ENCODE measurements at places on chromosomes 5 and 9.

DNA sequence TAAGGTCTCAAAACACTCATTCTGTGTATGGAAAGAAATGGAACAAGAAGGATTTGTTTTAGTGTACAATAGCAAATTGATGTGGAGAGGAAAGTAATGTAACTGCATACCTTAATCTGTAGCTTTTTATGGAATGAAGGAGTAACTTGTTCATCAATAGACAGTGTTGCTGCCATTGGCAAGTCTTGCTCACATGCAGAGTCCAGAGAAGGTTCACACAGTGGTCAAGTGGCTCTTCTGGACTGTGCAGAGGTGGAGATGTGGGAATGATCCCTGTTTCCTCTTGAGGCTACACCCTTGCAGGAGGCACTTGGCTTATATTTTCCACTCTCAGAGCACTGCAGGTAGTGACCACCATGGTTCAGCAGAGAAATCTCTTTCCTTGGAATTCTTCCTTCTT lies 132.9 kb upstream of the ANKH start:
- no peak for DNase-seq

DNA sequence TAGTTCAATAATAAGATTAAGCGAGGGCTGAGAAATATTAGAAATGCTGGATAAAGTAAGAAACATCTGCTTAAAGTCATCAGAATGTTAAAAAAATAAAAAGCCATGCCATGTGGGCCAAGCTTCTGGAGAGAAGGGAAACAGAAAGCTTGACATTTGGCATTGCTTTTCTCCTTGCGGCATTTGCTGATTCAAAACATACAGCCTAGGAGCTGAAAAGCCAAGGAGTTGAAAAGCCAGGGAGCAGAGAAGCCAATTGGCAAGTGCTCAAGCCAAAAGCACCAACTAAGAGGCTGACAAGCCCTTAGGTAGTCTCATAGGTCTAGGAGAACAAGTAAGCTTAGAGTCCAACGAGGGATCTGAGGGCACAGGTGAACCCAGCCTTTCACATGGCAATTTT lies 754.3 kb downstream of the TLE4 start:
- no peak for DNase-seq

- DNase-seq: no peak
These were observed 1.5 kb downstream of the SPINK9 start for GRCh38 chr5:148336704-148337435.

GRCh38 chr5:181204113-181204825 lies 727 bp downstream of the TRIM7 start:
- no peak for DNase-seq

GRCh38 chr5:112763165-112763564 lies 25.5 kb downstream of the APC start:
- DNase-seq: no peak

DNA sequence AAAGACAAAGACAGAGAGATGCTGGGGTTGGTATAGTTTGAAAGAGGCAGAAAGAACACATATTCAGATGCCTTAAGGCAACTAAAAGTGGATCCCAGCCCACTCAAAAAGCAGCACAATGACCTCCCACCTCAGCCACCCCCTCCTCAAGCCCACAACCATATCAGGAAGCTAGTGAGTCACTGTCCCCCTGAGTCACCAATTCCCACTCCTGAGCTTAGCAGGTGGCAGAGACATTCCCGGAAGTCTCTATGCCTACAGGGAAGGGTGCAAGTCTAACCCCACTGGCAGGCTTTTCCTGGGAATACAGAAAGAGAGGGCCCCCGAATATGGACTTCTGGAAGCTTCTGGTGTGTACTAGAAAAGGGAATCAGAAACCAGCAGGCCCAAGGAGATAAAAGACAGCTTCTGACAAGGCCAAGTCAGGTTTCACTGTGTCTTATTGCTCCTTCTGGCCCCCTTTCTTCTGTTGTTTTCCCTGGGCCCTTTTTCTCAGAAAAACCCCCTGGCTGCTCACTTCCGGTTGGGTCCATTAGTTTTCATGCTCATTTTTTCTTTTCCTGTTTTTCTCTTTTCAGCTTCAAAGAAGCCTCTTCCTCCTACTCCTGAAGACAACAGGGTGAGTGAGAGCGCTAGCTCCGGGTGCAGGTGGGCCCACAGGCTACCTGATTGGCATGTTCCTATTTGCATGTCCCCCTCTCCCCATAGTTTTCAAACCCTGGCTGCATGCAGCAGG lies 36.8 kb downstream of the ITK start:
- peak; percentile 23 for DNase-seq

DNA sequence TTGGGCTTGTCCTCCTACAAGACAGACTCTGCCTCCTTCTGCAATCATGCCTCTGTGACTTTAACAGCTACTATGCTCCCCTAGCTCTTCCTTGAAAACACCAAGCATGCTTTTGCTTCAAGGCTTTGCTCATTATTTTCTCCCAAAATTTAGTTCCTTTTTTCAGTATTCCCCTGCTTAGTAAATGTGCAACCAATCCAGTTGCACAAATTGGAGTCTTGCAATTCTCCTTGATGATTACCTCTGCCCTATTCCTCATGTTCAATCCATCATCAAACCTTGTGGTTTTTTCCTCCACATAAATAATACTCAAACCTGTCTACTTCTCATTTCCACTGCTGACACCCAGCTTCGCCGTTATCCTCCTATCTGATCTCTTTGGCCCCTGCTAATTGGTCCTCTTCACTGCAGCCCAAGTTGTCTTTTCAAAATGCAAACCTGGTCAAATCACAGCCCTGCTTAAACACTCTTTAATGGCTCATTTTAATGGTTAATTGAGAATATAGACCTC lies 296.3 kb downstream of the CWC27 start:
- DNase-seq: no peak

DNA sequence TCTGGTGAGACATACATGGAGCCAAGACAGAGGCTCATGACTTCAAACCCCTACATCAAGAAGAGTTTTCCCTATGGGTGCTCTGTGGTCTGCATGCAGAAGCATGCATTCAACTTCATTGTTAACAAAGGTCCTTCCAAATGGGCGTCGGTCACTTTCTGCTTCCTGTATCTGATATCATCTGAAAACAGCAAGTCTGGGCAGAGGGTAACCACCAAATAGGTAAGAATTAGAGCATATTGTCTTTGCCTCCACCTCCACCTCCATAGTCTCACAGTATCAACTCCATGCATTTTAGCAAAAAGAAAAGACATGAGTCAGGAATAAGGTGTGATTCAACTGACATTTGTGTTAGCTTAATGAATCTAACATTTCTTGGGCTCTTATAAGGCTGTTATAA lies 462.9 kb downstream of the DMRT2 start:
- DNase-seq: no peak

GRCh38 chr9:9881692-9882091 lies 731.1 kb downstream of the PTPRD start:
- no peak for DNase-seq

GRCh38 chr9:124239249-124240073 lies 18.3 kb upstream of the NEK6 start:
- no peak for DNase-seq

DNA sequence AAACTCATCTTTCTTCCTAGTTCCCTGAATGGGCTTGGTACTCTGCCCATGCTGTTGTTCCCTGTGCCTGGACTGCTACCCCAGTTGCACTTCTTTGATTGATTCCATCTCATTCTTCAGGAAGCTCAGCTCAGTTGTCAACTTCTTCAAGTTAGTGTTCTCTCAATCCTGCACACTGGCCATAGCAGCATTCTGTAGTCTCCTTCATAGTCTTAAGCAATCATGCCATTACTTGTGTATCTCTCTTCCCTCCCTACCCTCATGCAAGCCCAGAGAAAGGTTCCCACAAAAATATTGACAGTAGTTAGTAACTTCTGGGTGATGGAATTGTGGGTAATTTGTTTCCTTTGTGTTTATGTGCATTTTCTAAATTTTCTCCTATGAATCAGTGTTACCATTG lies 5.5 kb downstream of the KDM4C start:
- no peak for DNase-seq

GRCh38 chr5:6731465-6732237 lies 18.4 kb downstream of the TENT4A start:
- DNase-seq: no peak

GRCh38 chr5:31523041-31523440 lies 8.9 kb downstream of the DROSHA start:
- no peak for DNase-seq

DNA sequence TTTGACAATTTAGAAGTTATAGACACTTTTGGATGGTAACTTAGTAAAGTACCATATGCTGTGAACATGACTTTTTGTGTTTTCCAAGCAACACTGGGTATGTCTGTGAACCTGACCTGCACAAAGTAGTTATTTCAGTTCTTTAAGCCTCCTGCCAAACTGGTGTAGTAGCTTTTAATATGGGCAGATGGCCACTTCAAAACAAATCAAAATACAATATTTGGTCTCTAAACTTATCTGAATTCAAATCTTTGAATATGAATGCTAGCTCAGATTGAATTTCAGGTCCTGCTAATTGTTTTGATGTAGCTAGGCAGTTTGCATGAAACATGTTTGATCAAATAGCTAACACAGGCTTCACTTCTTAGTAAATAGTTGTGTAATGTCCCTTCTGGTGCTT lies 1176.7 kb upstream of the CDH9 start:
- no peak for DNase-seq

DNA sequence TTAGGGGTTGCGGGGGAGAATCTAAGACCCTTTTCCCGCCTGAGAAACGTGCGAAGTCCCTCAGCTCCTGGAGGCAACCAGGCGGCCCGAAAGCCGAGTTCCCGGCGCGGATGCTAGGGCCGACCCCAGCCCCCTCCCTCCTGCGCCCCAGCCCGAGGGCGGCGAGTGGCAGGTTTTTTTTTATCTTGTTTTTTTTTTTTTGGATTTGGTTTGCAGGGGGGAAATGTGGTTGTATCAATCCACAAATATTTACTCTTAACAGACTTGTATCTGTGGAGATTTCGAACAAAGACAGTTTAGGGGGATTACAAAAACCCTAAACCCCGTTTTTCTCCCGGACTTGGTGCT lies 10.7 kb downstream of the LMX1B start:
- DNase-seq: no peak

GRCh38 chr5:154308443-154309370 lies 118.2 kb downstream of the GALNT10 start:
- DNase-seq: no peak

DNA sequence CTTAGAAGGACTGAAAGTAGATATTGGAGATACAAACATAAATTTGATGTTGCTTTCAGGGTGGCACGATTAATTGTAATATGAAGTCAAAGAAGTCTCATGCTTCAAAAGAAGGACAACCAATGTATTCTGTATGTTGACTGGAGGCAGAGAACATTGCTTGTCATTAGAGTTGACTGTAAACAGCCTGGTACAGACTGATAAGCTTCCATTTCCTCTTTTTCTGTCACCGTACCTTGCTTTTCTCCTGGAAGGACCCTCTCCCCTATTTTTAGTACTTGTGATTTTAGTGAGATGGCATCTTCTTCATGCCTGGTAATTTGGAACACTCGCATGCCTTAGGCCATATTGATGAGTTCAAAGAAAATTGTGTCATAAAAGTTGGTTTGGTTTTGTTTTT lies 809.4 kb downstream of the PRELID2 start:
- no peak for DNase-seq

GRCh38 chr5:142427015-142427364 lies 102.2 kb upstream of the SPRY4 start:
- DNase-seq: no peak

- no peak for DNase-seq
These were observed 26.5 kb upstream of the C5orf47 start for GRCh38 chr5:173962436-173962972.

GRCh38 chr9:27427272-27427643 lies 96.8 kb upstream of the IFNK start:
- no peak for DNase-seq

- no peak for DNase-seq
These were observed 125.3 kb upstream of the IQGAP2 start for GRCh38 chr5:76277736-76278135.

- no peak for DNase-seq
These were observed 94.0 kb downstream of the ZNF462 start for GRCh38 chr9:106956971-106957370.

DNA sequence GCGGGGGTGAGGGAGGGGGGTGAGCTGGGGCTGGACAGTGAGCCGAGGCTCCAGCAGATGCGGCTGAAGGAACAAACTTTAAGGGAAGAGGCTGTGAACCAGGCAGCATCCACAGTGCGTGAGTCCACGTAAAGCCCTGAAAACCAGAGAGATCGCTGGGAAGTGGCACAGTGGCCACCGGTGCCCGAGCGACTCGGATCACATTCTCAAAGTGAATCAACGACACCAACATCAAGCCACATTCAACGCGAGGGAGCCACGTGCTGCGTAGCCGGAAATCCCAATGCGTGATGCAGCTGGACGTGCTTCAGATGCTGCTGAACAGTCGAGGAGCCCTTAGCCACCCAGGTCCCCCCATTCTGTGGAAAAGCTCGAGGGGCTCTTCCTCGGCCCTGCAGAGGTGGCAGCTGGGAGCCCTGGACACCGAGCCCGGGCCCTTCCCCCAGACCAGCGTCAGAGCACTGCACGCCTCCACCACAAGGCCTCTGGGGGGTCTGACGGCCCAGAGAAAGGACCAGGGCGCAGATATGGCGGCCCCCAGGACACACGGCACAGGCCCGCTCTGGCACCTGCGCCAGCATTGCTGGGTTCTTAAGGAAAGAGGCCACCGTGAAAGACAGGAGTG lies 53.7 kb upstream of the EXOC3 start:
- no peak for DNase-seq

- DNase-seq: no peak
These were observed 5.4 kb downstream of the MRPL36 start for GRCh38 chr5:1793966-1794900.

DNA sequence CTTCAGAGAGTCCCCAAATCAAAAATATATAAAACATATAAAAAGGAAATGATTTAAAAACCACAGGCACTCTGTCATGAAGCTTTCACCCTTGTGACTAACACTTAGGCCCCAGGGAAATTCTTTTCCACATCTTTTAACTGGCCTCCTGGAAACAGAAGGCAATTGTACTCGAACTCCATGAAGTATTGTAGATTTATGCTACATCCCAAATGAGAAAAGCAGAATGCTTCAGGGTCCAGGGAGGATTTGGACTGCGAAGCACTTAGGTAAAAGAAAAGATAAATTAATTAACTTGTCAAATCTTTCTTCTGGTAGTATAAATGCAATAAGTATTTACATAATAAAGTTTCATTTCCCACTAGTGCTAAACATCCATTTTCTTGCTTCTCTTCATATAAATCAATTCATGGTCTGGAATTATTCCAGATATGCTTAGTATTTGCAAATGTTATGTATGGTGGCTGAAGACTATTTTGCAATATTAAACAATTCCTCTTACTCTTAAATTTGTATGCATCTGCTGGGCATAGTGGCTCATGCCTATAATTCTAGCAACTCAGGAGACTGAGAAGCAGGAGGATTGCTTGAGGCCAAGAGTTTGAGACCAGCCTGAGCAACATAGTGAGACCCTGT lies 64.9 kb upstream of the ELL2 start:
- DNase-seq: no peak

Data from central memory CD4-positive, alpha-beta T cell (primary cell).